ENCODE measurements at places on chromosomes 11 and 22.

GRCh38 chr11:2996976-2997375 is 4.8 kb upstream of the NAP1L4 start:
- no peak for DNase-seq

DNA sequence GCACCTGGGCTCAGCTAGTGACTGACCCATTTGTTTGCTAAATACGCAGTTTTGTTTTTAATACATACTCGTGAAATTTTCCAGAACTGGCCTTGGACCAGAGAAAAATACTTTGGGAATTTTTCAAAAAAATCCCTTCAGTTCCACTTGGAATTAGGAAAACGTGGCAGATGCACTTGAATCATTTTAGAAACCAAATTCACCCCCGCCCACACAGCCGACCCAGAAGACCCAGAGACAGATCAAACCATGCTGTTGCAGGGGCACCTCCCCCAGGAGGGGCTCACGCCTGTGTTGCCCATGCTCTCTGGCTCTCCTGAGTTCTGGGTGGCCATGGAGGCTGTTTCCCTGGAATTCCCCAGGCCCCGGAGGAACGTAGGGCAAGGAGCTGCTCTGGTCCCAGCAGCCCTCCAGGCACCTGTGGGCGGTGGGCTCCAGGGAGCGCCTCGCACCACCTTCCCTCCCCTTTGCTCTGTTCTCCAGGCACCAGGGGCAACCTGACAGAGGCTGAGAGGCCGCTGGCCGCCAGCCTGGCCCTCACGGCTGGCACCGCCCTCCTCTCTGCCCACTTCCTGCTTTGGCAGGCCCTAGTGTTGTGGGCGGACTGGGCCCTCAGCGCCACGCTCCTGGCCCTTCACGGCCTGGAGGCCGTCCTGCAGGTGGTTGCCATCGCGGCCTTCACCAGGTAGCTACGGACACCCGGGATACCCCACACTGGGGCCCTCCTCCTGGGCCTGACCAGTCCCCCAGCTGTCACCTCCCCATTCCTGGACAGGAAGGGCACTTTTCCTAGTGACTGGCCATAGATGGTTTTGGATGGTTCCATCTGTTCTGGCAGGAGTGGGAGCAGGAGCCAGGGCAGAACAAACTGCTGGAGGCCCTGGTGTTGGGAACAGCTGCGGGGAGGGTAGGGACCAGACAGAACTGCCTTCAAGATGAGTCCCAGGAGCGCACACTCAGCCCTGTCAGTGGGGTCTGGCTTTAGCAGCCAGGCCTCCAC is 3.3 kb upstream of the EPS8L2 start:
- peak; percentile 74 for DNase-seq

DNA sequence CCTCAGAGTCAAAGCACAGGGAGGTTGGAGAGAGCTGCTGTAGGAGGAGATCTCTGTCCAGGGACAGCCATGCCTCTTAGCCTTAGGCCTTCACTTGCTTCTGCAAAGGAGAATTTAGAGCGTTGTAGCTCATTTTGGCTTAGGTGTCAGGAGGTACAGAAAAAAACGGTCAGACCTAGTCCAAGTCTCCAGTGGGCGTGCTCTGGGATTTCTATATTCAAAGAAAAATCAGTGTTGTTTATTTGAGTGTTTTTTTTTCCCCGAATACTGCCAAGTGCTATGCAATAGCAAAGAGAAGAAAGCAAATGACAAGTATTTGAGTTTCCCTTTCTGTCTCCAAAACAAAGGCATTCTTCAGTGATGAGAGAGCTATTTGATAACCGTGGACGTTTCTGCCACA is 22.7 kb upstream of the OPCML start:
- DNase-seq: no peak

DNA sequence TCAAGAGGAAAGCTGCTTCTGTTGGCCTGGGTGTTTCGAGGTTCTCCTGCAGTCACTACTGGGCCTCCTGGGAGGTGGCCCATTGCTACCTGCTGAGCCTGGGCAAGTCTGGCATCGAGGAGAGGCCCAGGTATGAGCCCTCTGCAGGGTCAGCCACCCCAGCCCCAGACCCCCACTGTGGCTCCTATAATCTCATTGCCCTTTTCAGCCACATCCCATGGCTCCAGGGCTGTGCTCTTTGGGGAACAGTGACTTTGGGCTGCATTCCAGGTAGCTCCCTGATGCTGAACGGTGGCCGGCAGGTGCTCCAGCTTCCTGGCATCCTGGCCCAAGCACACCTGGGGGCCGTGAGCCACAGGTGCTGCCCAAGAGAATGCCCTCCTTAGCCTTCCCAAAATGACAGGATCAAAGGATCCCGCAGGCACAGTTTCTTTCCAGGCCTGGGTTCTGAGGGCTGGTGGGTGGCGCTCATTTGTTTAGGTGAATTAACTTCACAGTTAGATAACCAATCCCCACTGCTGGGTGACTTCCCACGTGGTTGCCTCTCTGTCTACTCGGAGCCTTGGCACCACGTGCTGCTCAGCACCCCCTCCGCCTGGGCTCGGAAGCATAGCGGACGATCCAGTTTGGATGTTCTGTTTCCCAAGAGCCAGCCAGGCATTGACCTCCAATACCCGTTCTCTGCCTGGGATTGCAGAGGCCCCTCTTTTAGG is 97.4 kb downstream of the BCR start:
- no peak for DNase-seq

DNA sequence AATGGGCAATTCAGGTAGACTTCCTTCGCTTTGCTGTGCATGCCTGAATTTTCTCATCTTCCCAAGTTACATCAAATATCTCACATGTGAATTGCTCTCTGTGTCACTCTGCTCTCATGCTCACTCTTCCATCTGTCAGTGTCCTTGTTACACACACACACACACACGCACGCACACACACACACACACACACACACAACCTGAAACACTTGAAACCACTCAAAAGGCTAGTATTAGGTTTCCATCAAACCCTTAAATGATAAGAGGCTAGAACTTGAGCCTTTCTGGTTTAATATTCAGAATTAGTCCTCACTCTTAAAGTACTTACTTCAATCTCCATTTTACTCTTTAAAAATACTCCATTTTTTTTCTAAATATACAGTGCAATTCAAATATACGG is 282.4 kb downstream of the C11orf87 start:
- DNase-seq: no peak

DNA sequence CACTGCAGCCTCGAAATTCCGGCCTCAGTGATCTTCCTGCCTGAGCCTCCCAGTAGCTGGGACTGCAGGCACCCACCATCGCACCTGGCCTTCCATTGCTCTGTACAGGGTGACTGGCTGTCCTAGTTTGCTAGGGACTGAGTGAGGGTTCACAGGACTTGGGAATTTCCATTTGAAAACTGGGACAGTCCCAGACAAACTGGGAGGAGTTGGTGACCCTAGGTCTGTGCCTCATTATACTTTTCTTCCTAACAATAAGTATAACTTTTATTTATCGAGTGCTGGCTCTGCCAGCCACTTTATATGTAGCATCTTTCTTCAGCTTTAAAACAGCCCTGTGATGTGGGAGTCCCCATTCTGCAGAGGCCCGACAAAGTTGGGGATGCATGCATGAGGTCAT is 25.5 kb downstream of the TCP11L1 start:
- DNase-seq: no peak

- DNase-seq: no peak
These were observed 29.8 kb upstream of the CCDC188 start for GRCh38 chr22:20180640-20181039.

- no peak for DNase-seq
These were observed 1171.3 kb downstream of the LRRC4C start for GRCh38 chr11:40287916-40288803.

GRCh38 chr11:82759649-82760048 is 26.0 kb upstream of the FAM181B start:
- no peak for DNase-seq

GRCh38 chr11:2325123-2325522 is 23.3 kb downstream of the TSPAN32 start:
- no peak for DNase-seq

DNA sequence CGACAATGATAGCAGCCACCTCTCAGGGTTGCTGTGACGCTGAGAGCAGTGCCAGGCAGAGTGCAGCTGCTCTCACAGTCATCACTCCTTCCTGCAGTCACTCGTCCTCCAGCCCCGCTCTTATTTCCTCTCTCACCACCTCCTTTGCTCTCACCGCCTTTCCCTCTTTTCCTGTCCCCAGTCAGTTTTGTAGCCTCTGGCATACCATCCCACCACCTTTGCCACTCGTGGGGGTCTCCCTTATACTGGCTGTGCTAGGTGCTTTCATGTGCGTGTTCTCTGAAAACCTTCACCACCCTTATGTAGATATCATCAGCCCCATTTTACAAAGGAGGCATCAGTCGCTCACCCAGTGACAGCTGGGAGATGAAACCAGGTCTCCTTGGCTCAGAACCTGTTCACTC is 19.3 kb upstream of the ST3GAL4 start:
- no peak for DNase-seq

DNA sequence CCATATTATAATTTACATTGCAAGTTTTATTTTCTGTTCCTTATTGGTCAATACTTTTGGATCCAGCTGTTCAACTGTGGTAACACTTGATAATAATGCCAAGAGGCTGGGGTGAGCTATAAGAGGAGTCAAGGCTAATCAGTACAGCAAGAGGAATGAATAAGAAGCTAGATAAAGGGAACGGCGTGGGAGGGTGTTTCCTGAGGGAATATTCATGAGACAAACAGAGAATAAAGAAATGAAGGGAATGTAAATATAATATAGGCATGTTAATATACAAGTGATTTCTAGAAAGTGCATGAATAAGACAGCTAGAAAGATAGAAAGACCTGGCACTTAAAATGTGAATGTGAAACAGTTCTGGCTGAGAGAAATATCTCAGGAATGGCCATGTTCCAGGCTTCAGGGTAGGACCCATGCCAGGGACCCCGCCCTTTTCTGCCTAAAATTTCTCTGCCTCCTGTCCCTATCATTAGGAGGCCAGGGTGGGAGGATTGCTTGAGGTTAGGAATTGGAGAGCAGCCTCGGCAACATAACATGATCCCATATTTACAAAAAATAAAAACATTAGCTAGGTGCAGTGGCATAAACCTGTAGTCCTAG is 3.9 kb downstream of the OR51B4 start:
- DNase-seq: no peak

GRCh38 chr11:117807482-117808327 is 10.7 kb upstream of the DSCAML1 start:
- DNase-seq: peak; percentile 59

DNA sequence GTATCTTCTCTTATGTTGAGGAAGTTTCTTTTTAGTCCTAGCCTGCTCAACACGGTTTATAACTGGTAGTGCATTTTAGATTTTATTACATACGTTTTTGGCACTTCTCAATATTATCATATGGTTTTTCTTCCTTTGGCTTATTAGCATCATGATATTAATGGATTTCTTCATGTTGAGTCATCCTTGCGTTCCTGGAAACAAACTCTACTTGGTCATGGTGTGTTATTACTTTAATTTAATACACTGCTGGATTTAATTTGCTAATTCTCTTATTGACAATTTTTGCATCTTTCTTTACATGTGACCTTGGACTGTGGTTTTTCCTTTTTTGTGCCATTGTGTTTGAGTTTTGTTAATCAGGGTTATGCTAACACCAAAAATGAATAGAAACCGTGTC is 20.5 kb downstream of the IGF2 start:
- DNase-seq: no peak

DNA sequence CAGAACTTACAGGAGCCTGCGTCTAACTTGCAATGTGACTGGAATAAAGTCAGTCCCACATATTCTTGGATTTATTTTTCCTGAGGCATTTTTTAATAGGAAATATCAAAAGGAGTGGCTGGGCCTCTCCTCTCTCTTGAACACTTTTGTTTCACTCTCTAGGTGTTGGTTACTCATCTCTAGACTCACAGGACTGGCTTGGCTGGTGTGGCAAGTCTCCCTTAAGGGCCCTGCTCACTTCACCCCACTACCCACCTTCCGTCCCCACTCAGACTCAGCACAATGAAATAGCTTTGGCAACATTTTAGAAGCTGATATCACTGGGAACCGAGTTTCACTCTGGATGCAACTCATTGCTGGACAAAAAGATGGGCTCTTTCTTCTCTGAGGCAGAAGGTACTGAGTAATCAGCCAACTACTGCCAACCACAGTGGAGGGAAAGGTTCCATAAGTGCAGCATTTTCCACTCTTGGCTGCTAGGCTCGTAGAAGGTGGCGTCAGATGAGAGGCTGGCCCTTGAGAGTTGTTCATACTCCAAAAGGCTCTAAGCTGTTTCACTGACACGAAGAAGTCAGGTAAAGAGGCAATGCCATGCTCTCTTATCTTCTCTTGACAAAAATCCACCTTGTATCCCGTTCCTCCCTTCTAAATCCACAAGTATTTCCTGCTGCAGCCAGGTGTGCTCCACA is 390.6 kb downstream of the SOX6 start:
- no peak for DNase-seq

DNA sequence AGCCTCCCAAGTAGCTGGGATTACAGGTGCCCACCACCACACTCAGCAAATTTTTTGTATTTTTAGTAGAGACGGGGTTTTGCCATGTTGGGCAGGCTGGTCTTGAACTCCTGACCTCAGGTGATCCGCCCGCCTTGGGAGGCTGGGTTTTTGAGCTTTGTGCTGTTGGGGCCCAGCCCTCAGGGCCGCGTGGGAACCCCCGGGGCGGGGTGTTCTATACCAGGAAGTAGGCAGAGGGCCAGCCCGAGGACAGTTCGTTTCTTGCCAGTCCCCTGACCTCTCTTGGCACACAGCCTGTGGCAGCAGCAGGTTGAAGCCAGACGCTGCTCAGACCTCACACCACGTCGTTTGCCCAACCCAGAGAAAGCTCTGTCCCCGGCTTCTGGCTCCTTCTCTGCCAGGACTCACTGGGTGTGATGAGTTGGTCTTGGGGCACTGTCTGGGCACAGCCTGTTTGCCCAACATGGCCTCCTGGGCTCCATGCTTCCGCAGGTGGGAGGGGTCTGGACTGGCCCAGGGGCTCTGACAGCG is 24.9 kb upstream of the CHKA start:
- DNase-seq: peak; percentile 92

GRCh38 chr11:34492806-34493414 is 20.7 kb downstream of the ELF5 start:
- peak; percentile 76 for DNase-seq

- no peak for DNase-seq
These were observed 2.7 kb downstream of the TMEM123 start for GRCh38 chr11:102449651-102450570.

- no peak for DNase-seq
These were observed 17.6 kb downstream of the KCNC1 start for GRCh38 chr11:17752144-17752543.

- peak; percentile 35 for DNase-seq
These were observed 17.0 kb upstream of the PSMA1 start for GRCh38 chr11:14537134-14537599.

GRCh38 chr11:18368221-18368620 is 26.1 kb upstream of the LDHA start:
- no peak for DNase-seq

GRCh38 chr22:32760815-32761214 is 40.7 kb upstream of the TIMP3 start:
- DNase-seq: no peak

GRCh38 chr11:68504432-68505066 is 44.0 kb downstream of the PPP6R3 start:
- DNase-seq: no peak
